ENCODE measurements at places on chromosomes 6 and 20.

GRCh38 chr6:1105833-1106400 lies 206.0 kb upstream of the FOXQ1 start:
- DNase-seq, result no peak

DNA sequence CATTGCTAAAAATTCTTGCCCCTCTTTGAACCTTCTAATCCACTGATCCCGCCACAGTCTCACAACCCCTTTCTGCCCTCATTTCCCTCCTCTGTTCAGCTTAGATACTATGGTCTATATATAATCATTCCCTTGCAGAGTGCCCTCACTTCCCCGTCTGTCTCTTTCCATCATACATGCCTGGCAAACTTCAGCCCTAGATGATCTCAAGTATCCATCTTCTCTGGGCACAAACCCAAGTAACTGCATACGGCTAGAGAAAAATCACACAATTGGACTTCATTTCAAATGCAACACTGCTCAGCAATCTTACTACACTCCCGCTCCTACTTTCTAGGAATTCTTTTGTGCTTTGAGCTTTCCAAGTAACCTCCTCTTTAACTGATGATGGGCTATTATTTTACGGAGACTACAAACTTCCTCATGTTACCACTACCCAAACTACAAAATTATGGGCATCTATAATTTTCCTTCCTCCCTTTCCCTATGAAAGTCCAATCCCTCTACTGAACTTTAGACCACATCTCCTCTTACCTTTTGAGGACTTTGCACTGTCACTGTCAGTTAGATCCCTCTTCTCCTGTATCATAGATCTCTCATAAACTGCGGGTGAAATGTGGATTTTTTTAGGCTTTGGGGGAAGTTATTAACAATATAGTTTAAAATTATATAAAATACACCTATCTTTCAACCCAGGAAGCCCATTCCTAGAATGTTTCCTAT lies 135.6 kb downstream of the BTBD9 start:
- DNase-seq, result no peak

- DNase-seq, result no peak
These were observed 83.5 kb upstream of the TMEM181 start for GRCh38 chr6:158476389-158476788.

GRCh38 chr6:100633096-100633777 lies 168.5 kb upstream of the SIM1 start:
- peak; percentile 46 for DNase-seq

DNA sequence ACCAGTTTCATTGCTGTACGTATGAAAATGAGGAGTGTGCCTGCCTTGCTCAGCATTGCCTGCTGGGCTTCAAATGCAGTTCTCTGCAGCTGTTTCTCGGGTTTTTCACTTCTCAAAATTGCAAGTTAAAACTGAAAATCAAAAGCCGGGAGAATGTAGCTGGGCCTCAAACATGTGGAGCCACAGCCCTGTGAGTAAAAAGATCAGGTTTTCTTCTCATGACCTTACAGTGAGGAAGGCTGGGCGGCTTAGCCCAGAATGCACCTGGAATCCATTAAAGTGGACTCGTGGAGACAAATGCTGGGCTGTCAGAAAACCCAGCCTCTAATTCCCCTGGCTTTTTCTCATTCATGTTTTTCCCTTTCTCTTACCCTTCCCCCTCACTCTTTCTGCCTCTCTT lies 34.4 kb downstream of the DSE start:
- DNase-seq, result no peak

DNA sequence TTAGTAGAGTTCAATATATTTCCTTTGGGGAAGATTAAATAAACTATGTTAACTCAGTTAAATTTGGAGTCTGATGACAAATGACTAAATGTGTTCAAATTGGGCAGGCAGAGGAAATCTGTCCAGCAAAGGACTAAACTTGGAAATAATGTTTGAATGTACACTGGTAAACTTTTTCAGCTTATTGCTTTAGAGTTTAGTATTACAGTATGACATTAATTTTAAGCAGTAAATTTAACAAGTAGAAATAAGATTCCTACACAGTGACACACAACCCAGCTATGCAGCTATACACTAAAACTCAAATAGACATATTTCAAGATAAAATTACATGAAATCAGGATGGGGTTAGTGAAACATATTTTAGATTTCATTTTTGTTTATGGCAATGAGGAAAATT lies 42.6 kb upstream of the HDGFL1 start:
- no peak for DNase-seq

- DNase-seq, result no peak
These were observed 44.1 kb downstream of the SNX9 start for GRCh38 chr6:157867155-157867559.

DNA sequence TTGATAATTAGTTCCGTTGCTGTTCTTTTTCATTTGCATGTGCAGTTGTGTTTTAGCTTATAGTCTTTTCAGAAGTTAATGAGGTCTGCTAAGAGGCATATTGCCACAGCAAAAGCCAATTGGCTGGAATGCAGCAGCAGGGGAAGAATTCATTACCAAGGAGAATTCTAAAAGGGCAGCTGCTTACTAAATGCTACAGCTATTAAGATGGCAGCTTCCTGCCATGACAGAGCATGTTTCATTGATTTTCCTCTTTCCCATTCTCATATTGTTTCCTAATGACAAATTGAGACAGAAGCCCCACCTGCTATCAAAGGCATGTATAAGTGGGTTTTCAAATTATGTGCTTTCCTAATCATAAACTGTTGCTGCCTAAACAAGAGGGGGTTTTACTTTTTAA lies 66.6 kb downstream of the CLVS2 start:
- DNase-seq, result no peak

DNA sequence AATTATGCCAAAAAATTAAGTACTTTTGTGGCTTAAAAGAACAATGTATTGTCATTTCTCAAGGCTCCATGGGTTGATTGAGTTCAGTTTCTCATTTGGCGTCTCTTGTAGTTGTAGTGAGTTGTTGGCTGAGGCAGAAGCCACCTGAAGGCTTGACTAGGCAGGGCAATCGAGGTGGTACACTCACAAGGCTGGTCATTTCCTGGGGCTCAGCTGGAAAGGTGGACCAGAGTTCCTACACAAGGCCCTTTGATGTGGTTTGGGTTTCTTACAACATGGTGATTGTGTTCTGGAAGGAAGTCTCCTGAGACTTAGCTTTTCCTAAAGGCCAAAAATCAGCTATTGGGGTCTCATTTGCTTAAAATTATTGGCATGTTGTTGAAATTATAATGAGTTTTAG lies 22.6 kb downstream of the MAS1 start:
- no peak for DNase-seq

DNA sequence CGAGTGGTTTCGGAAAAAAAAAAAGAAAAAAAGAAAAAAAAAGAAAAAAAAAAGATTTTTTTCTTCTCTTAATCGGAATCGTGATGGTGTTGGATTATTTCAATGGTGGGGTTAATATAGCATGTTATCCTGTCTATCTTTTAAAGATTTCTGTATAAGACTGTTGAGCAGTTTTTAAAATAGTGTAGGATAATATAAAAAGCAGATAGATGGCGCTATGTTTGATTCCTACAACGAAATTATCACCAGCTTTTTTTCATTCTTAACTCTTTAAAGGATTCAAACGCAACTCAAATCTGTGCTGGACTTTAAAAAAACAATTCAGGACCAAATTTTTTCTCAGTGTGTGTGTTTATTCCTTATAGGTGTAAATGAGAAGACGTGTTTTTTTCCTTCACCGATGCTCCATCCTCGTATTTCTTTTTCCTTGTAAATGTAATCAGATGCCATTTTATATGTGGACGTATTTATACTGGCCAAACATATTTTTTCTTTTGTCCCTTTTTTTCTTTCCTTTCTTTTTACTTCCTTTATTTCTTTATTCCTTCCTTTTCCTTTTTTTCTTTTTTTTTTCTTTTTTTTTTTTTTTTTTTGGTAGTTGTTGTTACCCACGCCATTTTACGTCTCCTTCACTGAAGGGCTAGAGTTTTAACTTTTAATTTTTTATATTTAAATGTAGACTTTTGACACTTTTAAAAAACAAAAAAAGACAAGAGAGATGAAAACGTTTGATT lies 3.6 kb downstream of the SOX4 start:
- DNase-seq, result no peak
